ENCODE measurements at places on chromosomes 1 and 21.

DNA sequence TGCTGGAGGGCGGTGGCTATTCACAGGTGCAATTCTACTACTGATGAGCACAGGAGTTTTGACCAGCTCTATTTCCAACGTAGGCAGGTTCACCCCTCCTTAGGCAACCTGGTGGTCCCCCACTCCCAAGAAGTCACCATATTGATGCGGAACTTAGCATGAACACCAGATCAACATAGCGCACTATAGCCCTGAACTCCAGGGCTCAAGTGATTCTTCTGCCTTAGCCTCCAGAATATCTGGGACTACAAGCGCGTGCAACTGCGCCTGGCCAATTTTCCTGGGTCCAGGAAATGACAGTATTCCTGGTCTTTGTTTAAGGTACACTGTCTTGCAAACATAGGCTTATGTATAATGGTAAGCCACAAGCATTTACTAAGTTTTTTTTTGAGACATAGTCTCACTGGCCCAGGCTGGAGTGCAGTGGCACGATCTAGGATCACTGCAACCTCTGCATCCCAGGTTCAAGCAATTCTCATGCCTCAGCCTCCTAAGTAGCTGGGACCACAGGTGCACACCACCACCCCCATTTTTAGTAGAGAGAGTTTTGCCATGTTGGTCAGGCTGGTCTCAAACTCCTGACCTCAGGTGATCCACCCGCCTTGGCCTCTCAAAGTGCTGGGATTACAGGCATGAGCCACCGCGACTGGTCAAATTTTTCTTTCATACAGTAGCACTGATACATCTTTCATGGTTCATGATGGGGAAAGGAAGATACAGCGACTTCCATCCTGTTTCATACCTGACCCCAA is 12.6 kb downstream of the MCL1 start:
- DNase-seq: no peak

- DNase-seq: no peak
These were observed 96.0 kb downstream of the FOXD2 start for GRCh38 chr1:47533793-47534328.

GRCh38 chr1:153397924-153398651 is 7.2 kb upstream of the S100A8 start:
- no peak for DNase-seq

GRCh38 chr1:1178794-1179331 is 5.2 kb downstream of the TTLL10 start:
- no peak for DNase-seq

GRCh38 chr1:109190189-109190588 is 23.5 kb upstream of the SARS1 start:
- no peak for DNase-seq
